ENCODE measurements at places on chromosomes 6 and 20.
A peak's percentile ranks its signal among the peaks of the same experiment; 100 is the strongest.

DNA sequence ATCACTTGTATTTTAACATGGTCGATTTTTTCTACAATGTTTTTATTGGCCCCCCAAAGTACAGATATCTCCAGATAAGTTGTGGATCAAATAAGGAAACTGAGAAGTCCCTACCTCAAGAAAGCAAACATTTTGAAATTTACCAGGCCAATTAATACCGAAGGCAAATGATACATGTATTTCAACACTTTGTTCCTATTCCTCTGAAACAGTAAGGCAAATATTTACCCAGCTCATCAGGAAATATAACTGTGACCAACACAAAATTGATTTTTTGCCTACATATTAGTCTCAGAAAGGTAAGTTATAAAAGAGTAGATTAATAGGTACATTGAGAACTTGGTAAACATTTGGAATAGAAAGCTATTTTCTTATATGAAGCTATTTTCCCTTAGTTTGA is 51.3 kb upstream of the ADGRF5 start:
- DNase-seq: no peak

DNA sequence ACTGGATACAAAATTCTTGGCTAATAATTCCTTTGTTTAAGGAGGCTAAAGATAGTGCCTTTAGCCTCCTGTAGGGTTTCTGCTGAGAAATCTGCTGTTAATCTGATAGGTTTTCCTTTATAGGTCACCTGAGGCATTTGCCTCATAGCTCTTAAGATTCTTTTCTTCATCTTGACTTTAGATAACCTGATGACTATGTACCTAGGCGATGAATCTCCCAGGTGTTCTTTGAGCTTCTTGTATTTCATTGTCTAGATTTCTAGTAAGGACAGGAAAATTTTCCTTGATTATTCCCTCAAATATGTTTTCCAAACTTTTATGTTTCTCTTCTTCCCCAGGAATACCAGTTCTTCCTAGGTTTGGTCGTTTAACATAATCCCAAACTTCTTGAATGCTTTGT is 479.4 kb upstream of the MAN1A1 start:
- DNase-seq: no peak

DNA sequence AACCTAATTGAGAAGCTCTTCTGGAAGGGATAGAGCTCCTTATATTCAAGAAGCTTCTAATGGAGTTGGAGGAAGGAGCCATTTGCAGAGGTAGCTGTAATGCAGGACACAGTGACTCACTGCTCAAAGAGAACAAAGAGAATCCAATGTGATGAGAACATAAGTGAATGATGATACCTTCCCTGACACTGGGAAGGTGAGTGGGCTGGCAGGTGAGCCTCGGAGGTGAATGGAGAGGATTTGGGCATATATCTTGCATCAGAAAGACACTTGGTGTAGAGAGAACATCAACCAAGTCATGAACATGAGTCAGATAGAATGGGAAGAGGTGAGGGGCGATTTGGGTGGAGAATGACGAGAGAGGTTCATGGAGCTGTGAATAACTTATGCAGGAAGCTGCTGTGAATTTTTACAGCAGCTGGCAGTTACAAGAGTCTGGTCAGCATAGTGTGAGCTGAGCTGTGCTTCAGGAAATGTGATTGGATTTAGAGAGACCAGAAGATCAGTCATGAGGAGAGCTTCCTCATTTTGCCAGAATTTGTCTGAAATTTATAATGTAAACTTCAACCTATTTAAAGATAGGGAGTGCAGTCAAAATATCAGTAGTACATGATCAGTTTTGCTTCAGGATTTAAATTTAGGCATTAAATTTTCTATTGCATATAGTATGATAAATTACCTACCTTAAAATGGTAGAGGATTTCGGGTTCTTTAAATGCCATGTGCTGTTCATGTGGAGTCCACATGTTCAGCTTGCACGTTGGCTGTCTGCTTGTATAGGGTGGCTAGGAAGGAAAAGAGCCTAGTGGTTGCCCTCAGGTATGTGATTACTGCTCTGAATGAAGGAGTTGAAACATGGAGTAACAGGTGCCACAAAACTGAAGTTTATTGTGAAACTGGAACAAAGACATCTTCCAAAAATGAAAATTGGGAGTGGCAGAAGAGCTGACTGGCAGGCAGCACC is 59.2 kb upstream of the KIF25 start:
- no peak for DNase-seq

- peak; percentile 33 for DNase-seq
Measured at GRCh38 chr6:132812255-132812732, 2.1 kb upstream of the RPS12 start.

DNA sequence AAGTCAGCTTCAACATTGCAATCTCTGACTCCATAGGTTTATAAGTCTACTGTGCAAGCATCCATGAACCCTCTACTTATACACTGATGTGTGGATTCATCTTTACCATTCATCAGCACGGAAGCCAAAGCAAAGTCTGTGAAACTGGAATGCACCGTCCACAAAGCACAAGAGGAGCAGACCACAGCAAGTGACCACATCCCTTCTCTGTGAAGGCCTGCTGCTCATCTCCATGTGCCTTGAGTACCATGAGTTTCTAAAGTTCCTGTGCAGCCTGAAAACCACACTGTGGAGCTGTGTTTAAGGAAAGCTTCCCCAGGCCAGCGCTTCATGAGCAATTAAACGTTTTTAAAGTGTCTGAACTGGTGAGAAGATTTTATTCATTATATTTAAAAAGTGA is 20.0 kb downstream of the GABRR1 start:
- DNase-seq: no peak

- no peak for DNase-seq
Measured at GRCh38 chr6:52612336-52613054, 35.6 kb upstream of the TRAM2 start.

- DNase-seq: no peak
Measured at GRCh38 chr20:48788486-48789072, 39.2 kb downstream of the PREX1 start.

DNA sequence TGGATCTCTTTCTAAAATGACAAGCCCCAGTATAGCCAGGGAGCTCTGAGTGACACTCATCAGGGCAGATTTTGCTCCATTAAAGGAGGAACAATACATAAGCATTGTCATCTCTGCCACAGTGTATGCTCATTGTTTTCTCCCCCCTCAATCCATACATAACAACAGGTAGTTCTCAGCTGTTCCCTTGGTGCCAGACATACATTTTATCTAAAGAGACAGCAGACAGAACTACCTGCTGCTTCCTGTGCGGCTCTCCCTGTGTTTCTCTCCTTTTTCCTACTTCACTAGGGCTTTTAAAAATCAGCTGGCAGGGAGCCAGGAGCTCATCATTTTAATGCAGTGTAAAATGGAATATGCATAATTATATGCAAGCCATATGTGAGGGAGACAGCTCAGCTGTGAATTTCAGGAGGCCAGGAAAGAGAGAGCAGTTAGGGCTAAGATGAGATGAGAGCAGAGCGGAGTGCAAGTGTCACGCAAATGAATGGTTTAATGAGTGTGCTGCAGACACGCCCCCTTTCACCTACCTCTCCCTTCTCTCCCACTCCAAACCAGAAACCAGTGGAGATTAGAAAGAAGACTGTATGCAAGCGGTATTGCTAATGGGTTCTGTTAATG is 96.0 kb downstream of the SOBP start:
- DNase-seq: no peak

DNA sequence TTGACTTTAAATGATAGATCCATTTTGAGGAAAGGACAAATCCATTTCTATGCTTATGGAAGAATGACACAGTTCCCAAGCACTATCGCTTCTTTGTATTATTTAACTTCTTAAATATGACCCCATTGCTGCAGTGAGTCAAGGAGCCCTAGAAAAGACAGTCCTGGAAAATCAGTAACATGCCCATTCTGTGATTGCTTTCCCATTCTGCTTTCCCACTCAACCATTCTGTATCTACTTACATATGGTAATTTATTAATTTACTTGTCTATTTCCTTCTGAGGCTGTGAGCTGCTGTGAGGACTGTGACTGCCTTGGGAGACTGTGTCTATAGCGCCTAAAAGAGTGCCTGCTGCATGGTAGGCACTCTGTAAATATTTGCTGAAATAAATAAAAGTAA is 85.4 kb upstream of the TMEM30A start:
- no peak for DNase-seq

DNA sequence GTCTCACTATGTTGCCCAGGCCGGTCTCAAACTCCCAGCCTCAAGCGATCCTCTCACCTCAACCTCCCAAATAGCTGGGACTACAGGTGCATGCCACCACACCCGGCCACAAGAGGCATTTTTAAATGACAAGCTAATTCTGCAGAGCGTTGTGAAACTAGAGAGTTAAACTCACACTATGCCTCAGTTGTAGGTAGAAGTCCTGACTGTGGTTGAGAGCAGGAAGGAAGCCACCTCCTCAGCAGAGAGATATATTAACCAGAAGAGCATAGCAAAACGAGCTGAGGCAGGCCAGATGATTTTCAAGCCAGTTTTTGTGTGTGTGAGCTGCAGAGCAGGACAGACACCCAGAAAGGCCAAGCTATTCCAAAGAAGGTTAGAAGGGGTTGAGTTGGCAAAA is 150.3 kb downstream of the MBOAT1 start:
- no peak for DNase-seq

GRCh38 chr6:18210707-18211106 is 53.6 kb downstream of the DEK start:
- DNase-seq: no peak

DNA sequence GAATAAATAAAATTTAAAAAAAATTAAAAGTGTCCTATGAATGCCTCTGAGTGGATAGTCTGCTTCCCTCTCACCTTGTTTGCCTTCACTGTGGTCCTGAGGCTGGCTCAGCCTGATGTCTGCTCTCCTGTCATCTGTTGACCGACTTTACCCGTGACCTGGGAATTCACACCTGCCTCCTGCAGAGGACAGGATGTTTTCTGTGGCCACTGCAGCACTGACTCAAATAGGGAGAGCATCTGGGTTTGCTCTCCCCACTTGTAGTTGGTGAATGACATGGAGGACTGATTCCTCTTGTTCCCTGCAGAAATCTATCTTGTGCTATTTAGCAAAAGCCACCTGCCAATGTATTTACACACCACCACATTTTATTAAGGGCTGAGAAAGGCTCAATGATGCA is 52.4 kb upstream of the ERVFRD-1 start:
- DNase-seq: no peak

- no peak for DNase-seq
Measured at GRCh38 chr20:59774921-59775686, 158.3 kb downstream of the SYCP2 start.

DNA sequence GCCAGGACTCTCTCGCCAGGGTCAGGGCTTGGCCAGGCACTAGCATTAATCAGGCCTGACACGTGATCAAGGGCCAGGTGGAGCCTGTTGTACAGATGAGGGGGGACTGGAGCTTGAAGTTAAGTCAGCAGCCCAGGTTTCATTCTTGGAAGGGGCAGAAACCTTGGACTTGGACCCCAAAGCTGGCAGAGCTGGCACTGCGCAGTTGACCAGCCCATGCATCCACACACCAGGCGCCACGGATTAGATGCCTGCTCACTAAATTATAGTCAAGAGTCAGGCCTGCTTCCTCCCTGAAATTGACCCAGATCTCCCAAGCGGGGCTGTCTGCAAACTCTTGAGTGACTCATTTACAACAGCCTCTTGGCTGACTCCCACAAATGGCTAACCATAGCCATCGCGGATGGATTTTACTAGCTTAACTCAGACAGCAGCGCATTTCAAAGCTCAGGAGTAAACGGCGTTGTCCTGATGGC is 4.1 kb upstream of the TAF4 start:
- DNase-seq: peak; percentile 72

DNA sequence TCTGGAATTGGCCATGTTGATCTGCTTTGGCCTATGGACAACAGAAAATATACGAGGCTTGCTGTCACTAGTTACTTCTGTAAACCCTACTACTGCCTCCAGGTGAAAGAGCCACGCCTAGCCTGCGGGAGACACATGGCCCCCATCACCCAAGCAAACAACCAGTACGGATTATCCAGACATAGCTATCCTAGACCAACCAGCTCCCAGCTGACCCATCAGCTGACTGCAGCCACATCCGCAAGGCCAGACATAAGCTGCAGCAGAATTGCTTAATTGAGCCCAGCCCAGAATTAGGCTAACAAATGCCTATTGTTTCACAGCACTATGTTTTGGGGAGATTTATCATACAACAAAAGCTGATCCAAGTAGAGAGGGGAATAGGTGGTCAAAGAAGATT is 13.5 kb downstream of the REV3L start:
- DNase-seq: no peak

DNA sequence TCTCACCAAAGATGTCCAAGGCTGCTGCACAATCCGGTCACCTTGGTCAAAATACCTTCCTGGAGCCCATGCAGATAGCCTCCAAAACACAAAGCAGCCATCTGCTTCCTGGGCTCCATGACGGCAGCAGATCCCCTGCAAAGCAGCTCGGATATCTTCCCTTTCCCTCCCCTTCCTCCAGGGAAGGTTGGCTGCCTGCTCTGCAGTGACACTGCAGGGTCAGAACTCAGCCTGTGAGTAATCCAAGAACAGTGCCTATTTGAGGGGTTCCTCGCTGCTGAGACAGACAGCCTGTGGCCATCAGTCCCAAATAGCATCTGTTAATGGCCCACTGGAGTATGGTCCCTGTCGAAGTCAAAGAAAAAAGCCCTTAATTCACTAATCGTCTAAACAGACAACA is 270.8 kb downstream of the PREX1 start:
- no peak for DNase-seq

- peak; percentile 37 for DNase-seq
Measured at GRCh38 chr6:47308552-47309290, 984 bp downstream of the TNFRSF21 start.

- DNase-seq: no peak
Measured at GRCh38 chr20:46399401-46399800, 7.0 kb downstream of the ELMO2 start.

DNA sequence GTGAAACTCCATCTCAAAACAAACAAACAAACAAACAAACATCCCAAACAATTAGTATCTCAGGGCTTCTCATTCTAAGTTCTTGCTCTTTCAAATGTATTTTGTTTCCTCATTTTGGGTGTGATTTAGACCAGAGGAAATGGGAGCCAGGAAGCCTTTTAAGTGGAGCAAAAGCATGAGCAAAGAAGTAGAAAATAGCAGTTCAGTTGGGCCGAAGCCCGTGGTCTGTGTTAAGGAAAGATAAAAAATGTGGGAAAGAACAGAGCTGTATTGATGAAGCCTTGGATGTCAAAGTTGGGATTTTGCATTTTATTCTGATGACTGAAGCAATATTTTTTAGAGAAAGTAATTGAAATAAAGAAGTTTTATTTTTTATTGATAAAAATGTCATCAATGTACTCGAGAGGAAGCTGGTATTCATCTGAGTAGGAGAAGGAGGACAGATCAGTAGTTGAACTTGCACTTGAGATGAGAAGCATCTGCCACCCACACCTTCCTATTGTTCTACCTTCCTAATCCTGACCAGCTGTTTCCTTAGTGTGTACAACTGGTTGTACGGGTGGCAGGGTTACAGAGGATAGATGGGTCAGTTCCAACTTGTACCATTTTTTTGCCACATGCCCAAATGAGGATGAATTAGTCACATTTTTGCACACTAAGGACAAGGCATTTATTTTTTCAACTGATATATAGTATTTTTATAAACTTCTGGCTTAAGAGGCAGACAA is 56.1 kb downstream of the KIAA0408 start:
- no peak for DNase-seq

GRCh38 chr6:74069089-74069581 is 373.1 kb downstream of the CD109 start:
- peak; percentile 59 for DNase-seq

GRCh38 chr20:48933017-48933766 is 11.7 kb downstream of the ARFGEF2 start:
- DNase-seq: no peak

- DNase-seq: no peak
Measured at GRCh38 chr20:38499366-38499765, 26.7 kb downstream of the RALGAPB start.

Data from astrocyte (in vitro differentiated cells and primary cell).